CD4-positive, alpha-beta T cell treated with Interleukin-17A for 4 hours (primary cell): ENCODE measurements at places on chromosomes 11 and 22.
A peak's percentile ranks its signal among the peaks of the same experiment; 100 is the strongest.

- no peak for DNase-seq
These were observed 55.9 kb downstream of the BTG4 start for GRCh38 chr11:111456086-111456858.

DNA sequence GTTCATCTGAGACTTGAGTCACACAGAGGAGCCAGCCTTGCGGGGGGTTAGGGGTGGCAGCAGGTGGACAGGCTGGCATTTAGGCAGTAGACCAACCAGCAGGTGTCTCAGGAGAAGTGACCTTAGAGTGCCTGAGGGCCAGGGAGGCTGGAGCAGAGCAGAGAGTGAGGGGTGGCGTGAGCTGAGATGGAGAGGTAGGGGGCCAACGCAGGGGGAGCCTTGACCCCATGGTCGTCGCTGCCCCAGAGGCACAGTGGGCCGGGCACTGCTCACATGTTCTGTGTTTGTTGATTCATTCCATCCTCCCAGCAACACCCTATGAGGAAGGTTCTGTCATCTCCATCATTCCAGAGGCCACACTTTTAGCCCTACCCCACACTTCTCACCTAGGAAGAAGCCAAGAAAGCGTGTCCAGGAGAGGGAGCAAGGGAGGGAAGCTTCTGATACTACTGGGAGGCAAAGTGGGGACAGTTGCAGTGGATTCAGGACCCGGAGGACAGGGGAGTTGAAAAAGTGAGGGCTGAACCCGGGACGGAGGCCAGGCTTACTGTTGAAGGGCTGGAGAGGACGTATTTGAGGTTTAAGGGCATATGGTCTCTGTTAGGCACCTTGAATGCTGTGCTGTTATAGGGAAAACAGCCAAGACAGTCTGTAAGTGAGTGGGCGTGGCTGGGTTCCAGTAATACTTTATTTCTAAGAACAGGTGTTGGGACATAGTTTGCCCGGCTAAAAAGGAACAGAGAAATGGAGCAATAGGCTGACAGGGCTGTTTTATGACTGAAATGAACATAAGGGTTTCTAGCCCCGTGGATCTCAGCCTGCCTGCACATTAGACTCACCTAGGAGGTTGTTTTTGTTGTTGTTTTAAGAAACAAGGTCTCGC, 7.3 kb downstream of the SART1 start:
- DNase-seq = no peak

DNA sequence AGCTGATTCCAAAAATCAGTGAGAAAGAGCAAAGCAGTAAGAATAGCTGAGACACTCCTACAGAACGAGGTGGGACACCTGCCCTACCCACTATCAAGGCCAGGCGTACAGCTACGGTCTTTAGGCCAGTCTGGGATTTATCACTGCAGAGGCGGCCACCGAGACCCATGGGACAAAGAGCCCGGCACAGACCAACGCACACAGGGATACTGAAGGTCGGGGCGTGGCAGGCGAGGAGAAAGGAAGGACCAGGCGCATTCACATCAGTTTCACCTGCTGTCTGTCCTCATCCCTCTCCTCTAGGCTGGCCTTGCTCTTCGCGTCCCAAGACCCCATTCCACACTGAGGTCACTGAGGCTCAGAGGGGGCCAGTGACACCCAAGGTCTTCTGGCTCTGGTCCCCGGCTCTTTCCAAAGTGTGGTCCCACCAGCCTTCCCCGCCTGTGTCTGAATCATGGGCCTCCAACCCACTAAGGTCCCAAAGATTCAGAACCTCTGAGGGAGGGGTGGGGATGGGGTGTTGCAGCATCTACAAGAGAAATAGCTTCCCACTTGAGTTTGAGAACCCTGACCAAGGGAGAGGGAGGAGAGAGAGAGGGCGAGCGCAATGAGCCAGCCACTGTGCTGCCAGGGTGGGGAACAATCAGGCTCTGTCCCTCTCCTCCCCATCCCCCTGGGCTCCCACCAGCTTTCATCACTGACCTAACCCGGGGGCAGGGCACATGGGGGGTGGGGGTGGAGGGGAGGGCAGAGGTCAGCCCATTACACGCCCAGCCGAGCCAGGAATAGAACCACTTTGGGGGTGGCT, 7.2 kb upstream of the PICK1 start:
- no peak for DNase-seq

DNA sequence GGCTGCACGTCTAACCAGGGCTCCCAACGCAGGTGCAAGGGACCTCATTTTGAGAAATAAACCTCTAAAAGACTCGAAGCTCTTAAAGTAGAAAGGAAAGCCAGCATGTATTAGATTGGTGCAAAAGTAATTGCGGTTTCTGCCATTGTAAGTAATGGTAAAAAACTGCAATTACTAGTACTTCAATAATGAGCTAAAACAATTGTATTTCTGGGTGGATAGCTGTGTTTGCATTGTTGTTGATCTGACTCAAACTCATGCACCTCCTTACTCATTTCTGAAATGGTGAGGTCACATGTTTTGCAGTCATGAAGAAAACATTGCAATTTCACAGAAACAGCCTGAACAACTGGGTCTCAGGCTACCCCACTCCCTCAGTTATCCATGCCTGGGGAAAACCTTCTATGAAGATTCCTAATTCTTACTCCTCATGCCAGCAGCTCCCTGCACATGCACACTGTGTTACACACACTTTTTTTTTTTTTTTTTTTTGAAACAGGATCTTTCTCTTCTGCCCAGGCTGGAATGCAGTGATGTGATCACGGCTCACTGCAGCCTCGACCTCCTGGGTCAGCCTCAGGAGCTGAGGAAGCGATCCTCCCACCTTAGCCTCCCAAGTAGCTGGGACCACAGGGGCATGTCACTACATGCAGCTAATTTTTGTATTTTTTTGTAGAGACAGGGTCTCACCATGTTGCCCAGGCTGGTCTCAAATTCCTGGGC, 24.6 kb downstream of the VWCE start:
- no peak for DNase-seq

- DNase-seq = no peak
These were observed 290.8 kb upstream of the LUZP2 start for GRCh38 chr11:24206030-24206429.

- DNase-seq = no peak
These were observed 2.4 kb downstream of the VPS26B start for GRCh38 chr11:134226806-134227325.

DNA sequence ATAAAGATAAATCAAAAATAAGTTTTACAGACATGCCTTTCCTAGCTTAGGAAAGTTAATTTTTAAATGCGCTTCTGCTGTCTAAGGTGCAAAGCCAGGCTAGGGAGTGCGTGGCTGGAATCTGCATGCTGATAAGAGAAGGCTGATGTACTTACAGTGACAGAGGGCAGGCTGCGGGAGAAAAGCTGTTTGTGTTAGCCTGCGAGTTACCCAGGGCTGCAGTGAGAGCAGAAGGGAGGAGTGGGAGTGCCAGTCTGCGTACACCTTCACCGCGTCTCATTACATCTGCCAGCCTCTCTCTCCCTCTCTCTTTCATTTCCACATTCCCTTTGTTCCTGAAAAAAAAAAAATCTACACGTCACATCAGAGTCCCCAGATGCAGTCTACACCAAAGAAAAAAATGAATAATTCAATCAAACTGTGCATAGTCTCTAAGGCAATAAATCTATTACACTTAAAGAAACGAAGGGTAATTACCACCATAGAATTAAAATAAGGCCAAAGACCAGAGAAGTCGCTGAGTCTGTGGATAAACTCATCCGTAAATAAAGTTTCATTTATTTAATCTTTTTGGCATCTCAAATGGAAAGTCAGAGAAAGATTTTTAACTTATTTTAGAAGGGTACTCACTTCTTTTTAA, 126.4 kb upstream of the C11orf58 start:
- no peak for DNase-seq

- DNase-seq = no peak
These were observed 19.9 kb downstream of the EMID1 start for GRCh38 chr22:29225422-29226090.

GRCh38 chr11:44456544-44457300, 108.7 kb upstream of the CD82 start:
- DNase-seq = no peak

DNA sequence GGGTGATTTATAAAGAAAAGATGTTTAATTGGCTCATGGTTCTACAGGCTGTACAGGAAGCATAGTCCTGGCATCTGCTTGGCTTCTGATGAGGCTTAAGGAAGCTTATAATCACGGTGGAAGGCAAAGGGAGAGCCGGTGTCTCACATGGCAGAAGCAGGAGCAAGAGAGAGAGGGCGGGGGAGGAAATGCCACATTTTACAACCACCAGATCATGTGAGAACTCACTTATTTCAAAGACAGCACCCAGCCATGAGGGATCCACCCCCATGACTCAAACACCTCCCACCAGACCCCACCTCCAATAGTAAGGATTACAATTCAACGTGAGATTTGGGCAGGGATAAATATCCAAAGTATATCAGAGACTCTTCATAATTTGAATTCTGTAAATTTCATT, 200.7 kb downstream of the MSANTD4 start:
- DNase-seq = no peak

GRCh38 chr11:5737091-5737490, 843 bp downstream of the OR56B1 start:
- DNase-seq = no peak

DNA sequence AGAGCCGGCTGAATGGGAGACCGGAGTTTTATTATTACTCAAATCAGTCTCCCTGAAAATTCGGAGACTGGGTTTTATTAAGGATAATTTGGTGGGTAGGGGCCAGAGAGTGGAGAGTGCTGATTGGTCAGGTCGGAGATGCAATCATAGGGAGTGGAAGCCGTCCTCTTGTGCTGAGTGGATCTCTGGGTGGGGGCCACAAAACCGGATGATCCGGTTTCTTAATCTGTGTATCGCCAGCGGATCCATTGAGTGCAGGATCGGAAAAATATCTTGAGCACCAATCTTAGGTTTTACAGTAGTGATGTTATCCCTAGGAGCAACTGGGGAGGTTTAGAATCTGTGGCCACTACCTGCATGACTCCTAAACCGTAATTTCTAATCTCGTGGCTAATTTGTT, 886 bp upstream of the NIPSNAP1 start:
- DNase-seq = no peak

- DNase-seq = no peak
These were observed 29.1 kb upstream of the PICALM start for GRCh38 chr11:86097980-86098379.

DNA sequence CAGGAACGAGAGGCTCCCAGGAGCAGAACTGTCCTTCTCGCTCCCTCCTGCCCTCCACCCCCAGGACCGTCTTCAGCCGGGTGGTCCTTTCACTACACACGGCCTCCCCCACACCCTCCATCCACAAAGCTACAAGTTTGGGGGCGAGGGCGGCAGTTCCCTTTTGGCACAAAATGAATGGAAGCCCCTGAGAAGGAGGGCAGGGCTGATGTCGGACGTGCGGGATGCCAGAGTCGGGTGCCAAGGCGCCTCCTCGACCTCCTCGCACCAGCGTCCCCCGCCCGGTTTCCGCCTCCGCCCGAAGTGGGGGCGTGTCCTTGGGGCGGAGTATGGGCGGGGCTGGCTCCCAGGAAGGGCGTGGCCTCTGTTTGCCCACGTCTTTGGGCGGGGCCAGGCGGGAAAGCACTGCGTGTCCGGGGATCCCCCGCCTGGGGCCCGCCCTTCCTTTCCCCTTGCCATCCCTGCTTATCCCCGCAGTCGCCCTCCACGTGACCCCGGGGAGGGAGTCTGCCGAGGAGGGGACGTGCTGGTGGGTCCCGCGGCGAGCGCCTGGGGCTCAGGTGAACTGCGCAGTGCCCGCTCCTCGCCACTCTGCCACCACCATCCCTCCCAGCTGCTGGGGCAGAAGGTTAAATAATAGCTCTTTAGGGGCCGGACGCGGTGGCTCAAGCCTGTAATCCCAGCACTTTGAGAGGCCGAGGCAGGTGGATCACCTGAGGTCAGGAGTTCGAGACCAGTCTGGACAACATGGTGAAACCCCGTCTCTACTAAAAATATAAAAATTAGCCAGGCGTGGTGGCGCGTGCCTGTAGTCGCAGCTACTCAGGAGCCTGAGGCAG, 937 bp upstream of the EFEMP2 start:
- DNase-seq = peak; percentile 96

DNA sequence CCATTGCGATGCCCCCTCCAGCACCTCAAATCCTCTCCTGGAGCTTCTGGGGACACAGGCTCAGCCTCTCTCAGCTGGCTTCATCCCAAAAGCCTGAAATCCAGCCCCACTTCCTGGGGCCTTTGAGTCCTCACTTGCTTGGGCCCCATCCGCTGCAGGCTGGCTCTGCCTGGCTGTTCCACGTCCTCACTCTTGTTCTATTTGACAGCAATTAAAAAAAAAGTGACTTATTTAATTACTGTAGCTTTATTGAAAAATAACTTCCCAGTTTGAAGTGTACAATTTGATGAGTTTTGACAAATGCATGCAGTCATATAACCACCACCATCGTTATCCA, 27.2 kb downstream of the PARVG start:
- DNase-seq = no peak

DNA sequence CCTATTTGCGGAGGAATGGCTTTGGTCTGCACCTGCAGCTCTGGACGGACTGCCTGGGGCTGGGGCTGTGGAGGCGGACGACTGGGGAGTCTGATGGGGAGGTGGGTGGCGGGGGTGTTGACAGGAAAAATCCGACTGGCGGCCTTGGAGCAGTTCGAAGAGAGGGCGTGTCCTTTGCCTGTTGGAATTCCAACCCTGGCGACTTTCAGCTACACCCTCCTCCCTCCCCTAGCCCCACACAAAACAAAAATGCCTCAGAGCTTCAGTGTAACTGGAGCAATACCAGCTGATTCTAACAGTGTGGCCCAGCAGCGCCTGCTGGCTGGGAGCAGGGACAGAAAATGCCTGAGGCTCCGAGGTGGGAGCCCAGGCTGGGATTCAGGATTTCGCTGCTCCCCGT, 85.4 kb downstream of the ATXN10 start:
- no peak for DNase-seq

GRCh38 chr11:36394056-36394455, 98.0 kb downstream of the PRR5L start:
- DNase-seq = peak; percentile 40

GRCh38 chr22:43211941-43212433, 25.1 kb upstream of the TTLL12 start:
- DNase-seq = no peak

- DNase-seq = no peak
These were observed 75.7 kb upstream of the INCENP start for GRCh38 chr11:62048100-62048499.

DNA sequence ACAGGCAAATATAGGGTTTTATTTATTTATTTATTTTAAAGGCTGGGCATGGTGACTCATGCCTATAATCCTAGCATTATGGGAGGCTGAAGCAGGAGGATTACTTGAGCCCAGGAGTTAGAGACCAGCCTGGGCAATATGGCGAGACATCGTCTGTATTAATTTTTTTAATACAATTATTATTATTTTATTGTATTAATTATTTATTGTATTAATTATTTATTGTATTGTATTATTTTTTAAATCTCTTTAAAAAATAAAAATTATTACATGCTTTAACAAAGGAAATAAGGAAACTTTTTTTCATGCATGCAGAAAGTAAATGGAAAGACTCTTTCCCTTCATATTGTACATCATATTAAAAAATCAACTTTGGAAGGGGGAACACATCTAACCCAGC, 3.5 kb downstream of the SCN3B start:
- no peak for DNase-seq

- no peak for DNase-seq
These were observed 85.2 kb downstream of the BUD13 start for GRCh38 chr11:116687458-116688201.

GRCh38 chr11:114774599-114775361, 96.5 kb downstream of the NXPE2 start:
- no peak for DNase-seq
